Gastroesophageal sphincter (tissue), 4 donors: ENCODE measurements at places on chromosomes 3 and 15. TPM values are rescaled to one million over a fixed set of nuclear protein-coding genes. Genes with fewer than 3 reads are reported as not detected.

DNA sequence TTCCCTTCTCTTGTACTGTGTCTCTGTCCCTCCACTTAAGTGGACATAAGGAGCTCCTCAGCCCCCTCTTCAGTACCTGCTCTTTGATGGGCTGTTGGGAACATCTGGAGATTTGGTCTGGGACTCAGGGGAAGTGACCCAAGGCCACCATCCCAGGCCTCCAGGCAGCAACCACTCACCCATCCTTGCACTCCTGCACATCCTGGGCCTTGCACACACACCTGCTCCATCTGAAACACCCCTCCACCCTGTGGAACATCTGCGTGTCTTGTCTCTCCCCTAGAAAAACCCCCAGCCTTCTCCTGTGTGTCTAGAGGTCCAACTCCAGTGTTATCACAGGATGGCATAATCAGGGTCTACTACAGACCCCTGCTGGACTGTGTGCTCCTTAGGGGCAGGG is 74.3 kb downstream of the ABTB1 start:
- no peak for ATAC-seq

Gene GOLGA6L7
- total RNA-seq, result not detected

Gene AGTR1
- 13.4 TPM for total RNA-seq

Gene TTLL13
- total RNA-seq, result 0.54 TPM

Gene GPR149
- not detected for total RNA-seq
